Erythroblast (primary cell): ENCODE measurements at places on chromosomes 12 and 14.

DNA sequence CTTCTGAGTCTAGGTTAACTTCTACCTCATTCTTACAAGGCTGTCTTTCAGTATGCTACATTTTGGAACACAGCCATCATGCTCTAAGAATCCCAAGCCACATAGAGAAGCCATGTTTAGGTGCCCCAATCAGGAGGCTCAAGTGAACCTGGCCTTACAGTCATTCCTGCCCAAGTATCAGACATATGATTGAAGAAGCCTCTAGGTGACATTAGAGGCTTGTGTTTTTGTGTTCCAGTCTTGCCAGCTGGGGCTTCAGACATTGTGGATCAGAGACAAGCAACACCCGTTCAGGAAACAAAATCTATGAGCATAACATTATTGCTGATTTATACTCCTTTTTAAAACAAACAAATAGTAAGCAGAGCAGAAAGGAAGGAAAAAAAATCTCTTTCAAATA is 8.1 kb upstream of the SLC16A7 start:
- no peak for DNase-seq

DNA sequence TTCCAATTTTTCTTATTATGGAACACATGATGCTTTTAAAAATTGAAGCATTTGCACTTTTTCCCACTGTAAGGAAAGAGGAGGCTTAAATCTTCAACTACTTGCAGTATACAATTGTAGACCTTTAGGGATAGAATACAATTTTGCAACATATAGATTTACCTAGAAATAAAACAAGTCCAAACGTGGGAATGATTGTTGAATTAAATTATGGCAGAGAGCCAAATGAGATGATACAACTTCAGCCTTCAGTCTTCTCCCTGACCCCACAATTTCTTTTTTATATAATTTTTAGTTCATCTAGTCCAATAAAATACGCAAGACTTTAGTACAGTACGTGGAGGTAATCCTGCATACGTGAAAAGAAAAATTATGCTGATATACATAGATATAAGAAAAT is 666.5 kb downstream of the SLC16A7 start:
- no peak for DNase-seq

DNA sequence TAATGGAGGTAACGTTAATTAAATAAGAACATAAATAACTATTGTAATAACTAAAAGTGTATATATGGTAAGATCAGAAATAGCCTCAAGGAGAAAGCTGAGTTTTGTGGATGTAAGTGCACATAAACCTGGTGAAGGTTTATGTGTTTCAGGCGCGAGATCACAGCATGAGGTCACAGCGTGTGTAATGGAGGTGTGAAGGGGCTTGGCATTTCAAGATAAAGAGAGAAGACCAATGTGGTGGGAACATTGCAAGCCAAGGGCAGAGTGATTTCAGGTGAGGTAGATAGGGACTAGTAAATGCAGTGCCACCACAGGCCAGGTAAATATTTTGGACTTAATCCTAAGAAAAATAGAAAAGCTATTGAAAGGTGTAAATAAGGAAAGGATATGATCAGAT is 21.7 kb upstream of the KICS2 start:
- DNase-seq: no peak

- DNase-seq: no peak
Observed at GRCh38 chr12:113142886-113143332, 6.6 kb upstream of the CFAP73 start.

GRCh38 chr12:22333713-22334409 is 646 bp downstream of the ST8SIA1 start:
- DNase-seq: peak; percentile 53

GRCh38 chr14:35349496-35350365 is 54.8 kb downstream of the NFKBIA start:
- no peak for DNase-seq

DNA sequence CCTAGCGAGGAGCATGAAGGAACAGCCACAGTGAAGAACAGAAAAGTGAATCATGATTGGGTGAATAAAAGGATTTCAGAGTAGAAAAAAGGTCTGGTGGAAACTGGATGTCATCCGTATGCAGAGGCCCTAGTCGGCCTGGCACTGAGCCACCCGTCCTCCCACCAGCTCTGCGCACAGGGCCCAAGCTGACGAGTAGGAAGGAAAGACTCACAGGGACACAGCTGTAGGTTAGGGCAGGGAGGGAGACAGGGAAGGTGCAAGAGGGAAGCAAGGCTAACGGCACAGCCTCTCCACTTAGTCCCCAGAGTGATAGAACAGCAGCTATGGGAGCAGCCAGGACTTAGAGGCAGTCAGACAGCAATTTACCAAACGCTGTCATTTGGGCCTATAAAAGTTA is 112.6 kb downstream of the KCNK10 start:
- DNase-seq: no peak

DNA sequence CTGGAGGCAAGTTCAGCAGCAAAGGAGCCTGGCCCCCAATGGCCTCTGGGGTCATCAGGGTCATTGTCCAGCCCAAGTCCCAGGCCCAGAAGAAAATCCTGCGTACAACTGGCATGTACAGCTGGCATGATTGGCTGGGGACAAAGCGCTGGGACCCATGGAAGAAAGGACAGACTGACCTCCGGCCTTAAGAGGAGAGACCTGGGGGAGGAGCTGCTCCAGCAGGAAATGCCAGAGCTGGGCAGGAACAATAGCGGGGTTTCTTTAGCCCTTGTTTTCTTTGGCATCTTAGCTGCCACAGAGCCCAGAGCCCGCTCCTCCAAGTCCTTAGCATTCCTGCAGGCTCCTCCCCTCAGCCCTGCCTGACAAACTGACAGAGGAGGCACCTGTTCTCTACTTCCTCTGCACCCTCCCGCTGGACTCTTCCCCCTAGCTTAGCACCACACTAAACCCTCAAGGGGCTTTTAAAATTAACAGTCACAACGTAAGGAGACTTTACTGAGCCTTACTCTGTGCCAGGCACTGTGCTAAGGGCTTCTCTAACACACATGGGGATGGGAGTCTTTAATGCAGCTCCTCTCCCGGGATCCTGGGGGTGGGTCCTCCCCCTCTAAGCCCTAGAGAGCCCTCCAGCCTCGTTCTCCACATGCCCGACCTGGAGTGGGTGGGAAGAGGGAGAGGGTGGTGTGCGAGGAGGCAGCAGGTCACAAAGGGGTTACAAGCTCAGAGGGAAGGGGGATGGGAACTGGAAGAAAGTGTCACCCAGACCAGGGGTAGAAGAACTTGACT is 1.8 kb upstream of the AQP5 start:
- DNase-seq: no peak
